Activated CD4-positive, CD25-positive, alpha-beta regulatory T cell treated with anti-CD3 and anti-CD28 coated beads, Interleukin-2, amount 50 U/mL, for 72 hours (primary cell): ENCODE measurements at places on chromosomes 3 and 15.
A peak's percentile ranks its signal among the peaks of the same experiment; 100 is the strongest.

GRCh38 chr3:71207632-71208031 lies 375.9 kb downstream of the FOXP1 start:
- no peak for DNase-seq

DNA sequence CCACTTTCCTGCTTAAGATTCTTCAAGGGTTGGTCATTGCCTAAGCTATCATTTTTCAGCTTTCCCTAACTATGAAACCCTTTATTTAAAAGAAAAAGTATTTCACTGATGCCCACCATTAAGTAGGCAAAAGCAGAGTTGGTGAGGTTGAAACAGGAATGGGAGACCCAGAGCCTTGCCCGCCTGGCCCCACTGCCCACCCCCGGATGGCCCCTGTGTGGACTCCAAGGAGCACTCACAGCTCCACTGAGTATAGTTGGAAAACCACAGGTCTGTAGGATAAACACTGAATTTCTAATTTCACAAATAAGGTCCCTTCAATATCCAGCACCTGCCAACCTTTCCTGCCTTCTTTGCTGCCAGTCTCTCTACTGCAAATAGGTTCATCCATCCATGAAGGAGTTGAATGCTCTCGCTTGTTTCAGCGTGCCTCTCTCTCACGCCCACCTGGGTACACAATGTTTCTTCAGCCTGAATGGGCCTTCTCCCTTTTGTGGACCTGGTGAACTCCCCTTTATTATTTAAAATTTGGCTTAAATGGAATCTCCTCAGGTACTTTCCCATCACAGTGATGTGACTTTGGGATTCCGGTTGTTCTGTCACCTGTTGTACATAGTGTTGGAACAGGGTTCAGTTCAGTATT lies 8.7 kb upstream of the ACAP2 start:
- no peak for DNase-seq

DNA sequence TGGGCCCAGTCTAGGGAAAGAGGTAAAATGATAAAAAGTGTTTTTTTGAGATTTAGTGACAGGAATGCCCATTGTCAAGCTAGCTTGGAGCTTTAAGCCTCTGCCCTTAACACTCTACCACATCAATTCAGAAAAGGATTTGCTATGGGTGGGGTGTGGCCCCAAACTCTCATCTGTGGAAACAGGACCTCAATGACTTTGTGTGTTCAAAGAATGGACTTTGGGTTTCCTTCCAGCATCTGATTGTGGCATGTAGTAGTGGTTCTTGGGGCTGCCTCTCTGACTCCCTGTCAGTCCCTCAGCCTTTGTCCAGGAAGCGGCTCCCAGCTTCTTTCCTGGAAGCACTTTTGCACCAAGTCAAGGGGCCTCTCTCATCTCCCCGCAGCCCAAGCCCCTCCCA lies 56.1 kb downstream of the CCNL1 start:
- no peak for DNase-seq

DNA sequence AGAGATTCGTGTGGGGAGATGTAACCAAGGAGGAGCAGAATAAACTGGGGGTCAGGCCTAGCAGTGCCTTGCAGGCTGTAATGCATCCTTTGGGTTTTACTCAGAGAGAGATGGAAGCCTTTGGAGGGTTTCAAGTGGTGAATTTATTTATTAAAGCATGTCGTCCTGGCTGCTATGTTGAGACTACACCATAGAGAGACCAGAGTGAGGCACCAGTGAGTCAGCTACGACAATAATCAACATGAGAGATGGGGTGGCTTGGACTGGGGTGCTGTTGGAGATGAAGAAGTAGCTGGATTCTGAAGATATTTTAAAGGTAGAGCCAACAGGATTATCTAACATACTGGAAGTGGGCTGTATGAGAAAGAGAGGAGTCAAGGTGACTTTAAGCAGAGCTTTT lies 335.3 kb upstream of the ARHGEF26 start:
- no peak for DNase-seq

DNA sequence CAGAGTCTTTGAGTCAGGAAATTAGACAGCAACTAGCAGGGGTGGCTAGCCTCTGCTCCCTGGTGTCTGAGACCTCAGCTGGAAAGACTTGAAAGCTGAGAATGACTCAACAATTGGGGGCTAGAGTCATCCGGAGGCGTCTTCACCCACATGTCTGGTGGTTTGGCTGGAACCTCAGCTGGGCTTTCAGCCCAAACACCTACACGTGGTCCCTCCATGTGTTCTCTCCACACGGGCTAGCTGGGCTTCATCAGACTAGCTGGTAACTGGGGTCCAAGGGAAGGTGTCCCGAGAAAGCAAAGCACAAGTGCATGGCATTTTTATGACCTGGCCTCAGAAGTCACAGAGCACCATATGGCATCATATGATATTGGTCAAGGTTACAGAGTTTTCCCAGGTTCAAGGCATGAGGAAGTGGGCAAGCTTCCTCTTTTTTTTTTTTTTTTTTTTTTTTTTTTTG lies 19.9 kb upstream of the ABHD2 start:
- DNase-seq = peak; percentile 40
